CD4-positive, CD25-positive, alpha-beta regulatory T cell (primary cell): ENCODE measurements at places on chromosomes 11 and 22. TPM values are rescaled to one million over a fixed set of nuclear protein-coding genes. Genes with fewer than 3 reads are reported as not detected.

DNA sequence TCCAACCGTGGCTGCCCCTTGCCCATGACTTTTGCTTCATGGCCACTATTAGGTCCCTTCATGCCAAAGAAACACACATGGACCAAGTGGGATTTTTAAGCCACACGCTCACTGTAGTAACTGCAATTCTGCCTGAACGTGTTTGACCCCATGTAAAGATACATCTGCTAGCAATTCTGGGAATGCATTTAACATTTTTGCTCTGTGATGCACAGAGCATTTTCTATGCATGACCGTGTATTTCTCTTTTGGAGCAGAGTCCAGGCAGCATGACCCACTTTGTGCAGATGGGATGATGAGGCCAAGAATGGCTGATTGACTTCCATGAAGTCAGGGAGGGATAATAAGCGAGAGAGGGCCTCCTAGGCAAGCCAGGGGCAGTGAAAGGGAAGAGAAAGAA, 108.5 kb downstream of the TP53I11 start:
- no peak for DNase-seq

The BIRC3 gene
- total RNA-seq = 239 TPM

DNA sequence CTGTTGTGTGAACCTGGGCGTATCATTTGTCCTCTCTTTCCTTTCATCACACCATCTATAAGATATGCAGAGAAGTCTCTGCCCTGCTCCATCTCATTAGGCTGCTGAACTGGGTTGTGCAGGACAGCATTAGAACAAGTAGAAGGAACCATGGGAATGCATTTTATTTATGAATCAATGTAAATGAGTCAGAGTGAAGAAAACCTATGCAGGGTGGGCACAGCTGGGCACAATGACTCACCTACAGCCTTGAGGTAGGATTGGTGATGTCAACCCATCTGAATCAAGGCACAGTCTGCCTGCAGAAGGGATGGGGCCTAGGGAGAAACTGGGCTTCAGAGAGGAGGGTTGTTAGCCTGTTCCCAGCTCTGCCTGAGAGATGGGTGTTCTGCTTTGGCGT, 123.4 kb downstream of the CSNK2A3 start:
- DNase-seq = no peak

DNA sequence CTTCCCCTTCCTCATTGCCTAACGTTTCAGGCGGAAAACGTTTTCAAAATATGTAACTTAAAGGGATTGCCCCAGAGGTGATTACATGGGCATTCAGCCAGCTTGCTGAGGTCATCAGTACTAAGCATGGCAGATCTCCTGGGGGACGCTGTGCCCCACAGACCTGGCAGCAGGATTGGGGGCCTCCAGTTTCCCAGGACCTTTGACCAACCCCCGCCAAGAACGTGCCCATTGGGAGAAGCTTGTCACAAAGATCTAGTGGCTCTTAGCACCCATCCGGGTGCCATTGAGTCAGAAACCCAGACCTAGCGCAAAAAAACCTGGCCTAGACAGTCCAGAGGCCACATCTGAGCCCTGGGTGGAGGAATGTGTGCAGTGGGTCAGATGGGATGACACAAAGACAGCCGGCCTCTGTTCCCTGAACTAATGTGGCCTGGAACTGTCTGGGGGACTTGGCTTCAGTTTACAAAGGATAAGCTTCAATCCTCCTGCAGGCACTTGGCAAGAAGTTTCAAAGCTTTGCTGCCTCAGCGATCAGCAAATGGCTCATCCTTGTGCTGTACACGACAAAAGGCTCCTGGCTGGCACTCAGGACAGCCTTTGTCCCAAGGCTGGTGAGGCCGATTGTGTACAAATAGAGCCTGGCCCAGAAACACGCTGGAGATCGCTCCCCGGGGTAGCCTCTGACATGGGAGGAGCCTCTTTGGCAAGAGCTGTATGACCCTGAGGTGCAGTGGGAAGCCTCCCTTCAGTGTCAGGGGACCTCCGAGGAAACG, 9.5 kb downstream of the C1QTNF6 start:
- no peak for DNase-seq

- no peak for DNase-seq
Measured at GRCh38 chr22:23583836-23584235, 3.7 kb upstream of the IGLL1 start.

DNA sequence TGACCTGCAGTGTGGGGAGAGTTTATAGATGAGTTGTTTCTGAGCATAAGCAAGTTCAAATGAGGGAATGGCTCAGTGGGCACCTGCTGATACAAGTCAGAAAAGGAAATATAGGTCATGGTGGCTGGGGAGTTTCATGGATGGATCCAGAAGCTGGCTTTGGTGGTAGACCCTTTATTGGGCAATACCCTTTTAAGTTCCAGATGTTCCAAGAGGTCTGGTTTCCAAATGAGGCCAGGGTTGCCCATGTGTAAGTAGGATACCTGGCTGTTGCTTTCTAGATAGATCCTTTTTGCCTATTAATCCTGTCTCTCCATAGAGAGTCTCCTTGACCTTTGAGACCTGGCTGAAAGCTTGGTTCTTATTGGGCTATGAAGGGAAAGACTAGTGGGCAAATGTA, 2.2 kb downstream of the STIM1 start:
- DNase-seq = no peak

GRCh38 chr11:83456075-83456474, 169.9 kb upstream of the CCDC90B start:
- no peak for DNase-seq

DNA sequence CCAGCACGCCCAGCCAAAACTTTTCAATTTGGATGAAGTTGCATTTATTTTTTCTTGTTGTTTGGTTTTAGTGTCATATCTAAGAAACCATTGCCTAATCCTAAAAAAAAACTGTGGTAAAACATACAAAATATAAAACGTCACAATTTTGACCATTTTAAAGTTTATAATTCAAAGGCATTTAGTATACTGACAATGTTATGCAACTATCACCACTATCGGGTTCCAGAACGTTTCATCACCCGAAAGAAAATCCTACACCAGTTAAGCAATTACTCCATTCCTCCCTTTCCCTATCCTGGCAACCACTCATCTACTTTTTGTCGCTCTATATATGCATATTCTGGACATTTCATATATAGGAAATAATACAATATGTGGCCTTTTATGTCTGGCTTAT, 30.5 kb upstream of the PHOX2A start:
- no peak for DNase-seq

DNA sequence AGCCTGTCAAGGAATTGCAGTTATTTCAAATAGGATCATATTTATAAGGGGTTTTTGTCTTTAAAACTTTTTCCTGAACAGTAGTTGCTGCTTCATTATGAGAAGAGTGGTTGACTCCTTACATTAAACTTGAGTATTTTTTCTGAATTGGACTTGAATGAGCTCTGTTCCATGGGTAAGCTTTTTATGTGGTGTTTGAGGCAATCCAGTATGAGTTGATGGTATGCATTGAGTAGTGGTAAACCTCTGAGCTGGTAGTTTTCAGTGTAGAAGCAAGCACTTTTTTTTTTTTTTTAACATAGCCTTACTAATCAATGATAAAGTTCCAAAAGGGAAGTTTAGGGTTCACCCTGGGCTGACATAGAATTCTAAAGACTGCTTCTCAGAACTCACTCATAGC, 3.4 kb downstream of the KMT2A start:
- no peak for DNase-seq

- no peak for DNase-seq
Measured at GRCh38 chr22:28279888-28280287, 360.8 kb upstream of the PITPNB start.

The PRODH gene
- not detected for total RNA-seq

GRCh38 chr11:43907028-43907975, 26.7 kb downstream of the ALKBH3 start:
- no peak for DNase-seq

DNA sequence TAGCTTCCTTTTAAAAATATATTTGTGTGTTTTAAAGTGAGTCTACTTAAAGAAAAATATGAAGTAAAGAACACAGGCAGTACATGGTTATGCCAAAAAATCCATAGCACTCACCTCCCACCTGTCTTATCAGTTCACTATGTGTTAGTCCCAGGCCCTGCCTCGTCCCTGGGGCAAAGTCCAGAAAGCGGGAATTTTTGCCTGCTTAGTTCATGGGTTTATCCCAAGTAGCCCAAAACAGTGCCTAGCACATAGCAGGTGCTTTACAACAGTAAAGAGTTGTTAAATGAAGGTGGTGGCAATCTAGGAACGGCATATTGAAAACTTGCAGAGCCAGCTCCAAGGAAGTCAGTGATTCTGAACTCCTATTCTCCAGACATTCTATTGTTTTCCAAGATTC, 154.0 kb downstream of the MN1 start:
- DNase-seq = no peak

DNA sequence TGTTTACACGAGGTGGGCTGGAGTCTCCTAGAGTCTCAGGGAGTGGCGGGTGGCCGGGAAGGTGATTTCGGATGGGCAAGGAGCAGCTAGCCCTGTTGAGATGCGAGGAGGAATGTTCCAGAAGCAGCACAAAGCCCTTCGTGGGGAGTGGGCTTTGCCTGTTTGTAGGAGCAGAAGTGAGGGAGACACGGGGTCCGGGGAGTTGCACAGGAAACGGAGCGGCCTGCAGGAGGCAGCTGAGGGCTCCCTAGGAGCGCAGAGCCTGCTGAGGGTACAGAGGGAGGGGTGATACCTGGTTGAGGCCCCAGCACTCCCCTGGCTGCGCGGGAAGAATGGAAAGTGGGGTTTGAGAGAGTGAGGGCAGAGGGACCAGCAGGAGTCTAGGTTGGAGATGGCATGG, 847.2 kb downstream of the TBC1D22A start:
- no peak for DNase-seq

DNA sequence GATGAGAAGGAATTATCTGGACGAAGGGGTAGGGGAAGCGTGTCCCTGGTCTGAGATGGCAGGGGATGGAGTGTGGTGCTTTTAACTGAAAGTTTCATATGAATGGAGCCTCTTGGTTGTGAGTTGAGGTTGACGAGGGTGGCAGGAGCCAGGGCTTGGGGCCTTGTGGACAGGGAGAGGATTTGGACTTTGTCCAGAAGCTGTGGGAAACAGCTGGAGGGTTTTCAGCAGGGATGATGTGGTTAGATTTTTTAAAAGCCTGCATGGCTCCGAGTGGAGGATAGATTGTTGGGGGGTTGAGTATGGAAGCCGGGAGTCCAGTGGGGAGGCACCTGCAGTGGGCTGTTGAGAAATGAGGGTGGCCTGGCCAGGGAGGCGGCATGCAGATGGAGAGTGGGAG, 24.8 kb downstream of the MYO7A start:
- no peak for DNase-seq

- no peak for DNase-seq
Measured at GRCh38 chr11:27557226-27557625, 50.7 kb upstream of the LIN7C start.

GRCh38 chr11:111719379-111719778, 46.8 kb downstream of the PPP2R1B start:
- DNase-seq = no peak

- DNase-seq = no peak
Measured at GRCh38 chr22:27348634-27349033, 452.9 kb downstream of the MN1 start.

The NLRP14 gene
- not detected for total RNA-seq
